Ascending aorta (tissue), 2 donors: ENCODE measurements at places on chromosomes 12 and 14.
A peak's percentile ranks its signal among the peaks of the same experiment; 100 is the strongest.

- DNase-seq: no peak
Observed at GRCh38 chr12:105047308-105047707, 37.0 kb downstream of the ALDH1L2 start.

DNA sequence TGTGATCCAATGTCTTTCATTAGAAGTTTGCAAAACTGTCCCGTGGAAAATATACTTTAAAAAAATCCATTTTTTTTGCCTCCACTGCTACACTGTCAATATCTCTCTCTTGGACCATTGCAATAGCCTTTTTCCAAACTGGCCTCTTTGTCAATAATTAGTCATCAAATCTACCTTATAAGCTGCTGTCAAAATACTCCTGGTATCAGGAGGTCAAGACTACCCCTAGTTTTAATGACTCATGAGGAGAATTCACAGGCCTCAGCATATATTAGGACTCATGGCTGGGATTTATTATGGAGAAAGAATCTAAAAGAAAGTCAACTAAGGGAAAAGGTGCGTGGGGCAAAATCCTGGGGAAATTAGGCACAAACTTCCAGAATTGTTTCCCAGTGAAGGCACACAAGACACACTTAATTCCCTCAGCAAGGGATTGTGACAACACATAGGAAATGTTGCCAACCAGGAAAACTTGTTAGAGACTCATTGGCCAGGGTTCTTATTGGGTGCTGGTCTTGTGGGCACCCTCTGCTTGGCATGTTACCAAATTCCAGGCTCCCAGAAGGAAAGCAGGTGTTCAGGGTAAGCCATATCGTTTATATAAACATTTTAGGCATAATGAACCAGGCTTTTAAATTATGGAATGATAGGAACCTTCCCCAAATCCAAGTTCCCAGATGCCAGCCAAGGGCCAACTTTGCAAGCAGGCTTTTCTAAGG lies 56.1 kb downstream of the TMEM117 start:
- no peak for DNase-seq

- DNase-seq: no peak
Observed at GRCh38 chr12:5044420-5045295, 979 bp downstream of the KCNA5 start.

DNA sequence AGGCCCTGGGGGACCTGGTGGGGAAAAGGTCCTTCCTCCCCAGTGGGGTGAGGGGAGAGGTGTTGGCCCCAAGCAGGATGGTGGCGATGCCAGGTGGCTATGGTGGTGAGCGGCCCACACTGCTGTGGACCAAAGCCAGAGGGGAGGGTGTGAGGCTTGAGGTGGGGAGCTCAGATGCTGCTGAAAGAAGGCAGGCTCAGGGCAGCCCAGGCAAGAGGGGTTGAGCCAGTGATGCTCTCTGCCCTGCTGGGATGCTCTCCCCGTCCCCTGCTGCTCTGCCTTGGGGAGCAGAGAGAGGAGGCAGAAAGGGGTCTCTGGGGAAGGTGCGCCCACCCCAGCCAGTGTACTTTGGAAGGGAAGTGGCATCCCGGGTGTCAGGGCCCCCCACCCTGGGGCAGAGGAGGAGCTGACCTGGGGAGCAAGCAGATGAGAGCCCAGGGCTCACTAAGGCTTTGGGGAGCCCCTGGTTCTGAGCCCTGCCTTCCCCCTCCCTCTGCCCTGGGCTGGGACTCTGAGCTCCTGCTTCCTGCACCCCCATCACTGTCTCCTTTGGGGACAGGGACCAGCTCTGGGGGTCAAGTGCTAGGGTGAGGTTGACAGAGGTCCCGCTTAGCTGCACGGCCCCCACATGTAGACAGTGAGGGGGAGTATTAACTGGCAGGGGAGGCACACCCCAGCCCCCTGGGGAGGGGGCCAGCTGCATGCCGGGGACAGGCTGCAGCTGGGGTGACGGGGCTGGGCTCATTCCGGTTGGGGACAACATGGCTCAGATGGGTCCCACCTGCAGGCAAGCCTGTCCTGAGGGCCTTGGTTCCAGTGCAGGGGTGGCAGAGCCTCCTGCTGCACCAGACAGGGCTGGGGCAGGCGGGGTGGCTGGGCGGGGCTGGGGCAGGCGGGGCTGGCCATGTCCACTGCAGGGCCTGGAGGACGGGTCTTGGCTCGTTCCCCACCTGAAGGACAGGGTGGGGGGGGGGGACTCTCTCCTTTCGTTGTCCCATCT lies 124.4 kb downstream of the KIF26A start:
- no peak for DNase-seq

DNA sequence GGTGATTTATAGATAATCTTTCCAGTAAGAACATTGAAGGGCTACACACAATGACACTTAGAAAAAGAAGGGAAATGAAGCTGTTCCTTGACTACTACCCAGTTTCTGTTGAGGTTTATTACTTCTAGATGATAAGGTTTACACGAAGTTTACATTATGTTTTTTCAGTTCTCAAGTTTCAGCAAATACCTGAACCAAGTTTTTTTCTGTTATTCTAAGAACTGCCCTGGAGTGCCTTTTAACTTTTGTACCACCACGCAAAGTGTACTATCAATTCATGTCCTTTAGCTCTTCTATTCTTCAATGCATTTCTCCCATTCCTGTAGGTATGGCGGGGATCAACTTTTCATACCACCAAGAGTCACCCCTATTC lies 5.8 kb downstream of the FBXL14 start:
- DNase-seq: no peak

- peak; percentile 69 for DNase-seq
Observed at GRCh38 chr12:15527201-15528080, 205.1 kb downstream of the PTPRO start.

DNA sequence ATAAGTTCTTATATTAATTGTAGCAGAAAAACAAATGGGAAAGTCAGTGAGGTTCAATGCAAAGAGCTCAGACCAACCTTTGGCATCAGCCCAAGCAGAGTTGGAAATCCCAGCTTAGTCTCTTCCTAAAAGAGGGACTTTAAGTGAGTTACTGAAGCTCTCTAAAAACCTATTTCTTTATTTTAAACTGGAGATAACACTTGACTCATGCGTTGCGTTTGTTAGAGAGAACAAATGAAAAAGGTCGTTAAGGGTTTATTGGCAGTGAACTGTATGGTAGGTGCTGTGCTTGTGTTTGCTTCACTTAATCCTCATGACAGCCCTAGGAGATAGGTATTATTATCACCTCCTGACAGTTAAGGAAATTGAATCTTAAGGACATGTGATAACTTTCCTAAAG lies 396.5 kb downstream of the RAD51B start:
- no peak for DNase-seq

DNA sequence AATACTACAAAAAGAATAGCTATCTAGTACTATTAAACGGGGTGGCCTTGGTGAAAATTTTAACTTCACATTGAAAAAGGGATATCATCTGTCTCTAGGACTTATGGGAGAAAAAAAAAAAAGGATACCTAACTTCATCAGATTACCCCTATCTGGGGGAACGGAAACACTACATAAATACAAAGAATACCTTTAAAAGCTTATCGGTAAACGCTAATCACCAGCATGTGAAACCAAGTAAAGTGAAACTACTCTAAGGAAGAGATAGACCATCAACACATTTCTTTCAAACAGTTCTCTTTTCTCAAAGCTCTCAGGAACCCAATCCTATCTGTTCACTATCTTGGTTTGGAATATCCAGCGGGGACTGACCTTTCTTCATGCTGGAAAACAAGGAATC lies 3.5 kb downstream of the KICS2 start:
- DNase-seq: no peak

- DNase-seq: no peak
Observed at GRCh38 chr12:40907115-40907527, 214.9 kb downstream of the CNTN1 start.

DNA sequence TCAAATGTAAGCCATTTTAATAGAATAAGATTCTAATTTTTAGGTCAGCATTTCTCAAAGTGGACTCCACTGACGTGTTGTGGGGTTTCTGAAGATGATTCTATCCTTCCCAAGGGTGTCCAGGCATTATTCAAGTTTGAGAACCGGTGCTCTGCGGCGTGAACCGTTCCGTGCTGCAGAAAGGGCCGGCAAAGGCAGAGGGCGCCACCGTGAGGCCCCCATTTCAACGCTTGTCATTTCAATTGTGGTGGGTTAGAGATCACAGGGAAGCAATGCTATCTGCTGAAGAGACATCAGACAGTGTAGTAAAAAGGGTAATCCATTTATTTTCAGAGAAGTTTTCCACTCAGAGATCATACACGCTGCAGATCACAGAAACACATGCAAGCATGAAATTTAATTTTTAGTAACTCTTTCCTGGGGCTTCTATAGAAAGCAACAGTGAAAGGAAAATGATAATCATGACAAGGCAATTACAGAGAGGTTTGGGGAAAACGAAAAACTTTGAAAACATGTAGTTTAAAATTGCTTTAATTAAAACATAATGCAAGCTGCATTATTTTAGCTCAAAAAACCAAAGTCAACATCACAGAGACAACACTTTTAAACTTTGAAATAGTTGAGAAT lies 201.7 kb downstream of the EXOC5 start:
- DNase-seq: no peak

DNA sequence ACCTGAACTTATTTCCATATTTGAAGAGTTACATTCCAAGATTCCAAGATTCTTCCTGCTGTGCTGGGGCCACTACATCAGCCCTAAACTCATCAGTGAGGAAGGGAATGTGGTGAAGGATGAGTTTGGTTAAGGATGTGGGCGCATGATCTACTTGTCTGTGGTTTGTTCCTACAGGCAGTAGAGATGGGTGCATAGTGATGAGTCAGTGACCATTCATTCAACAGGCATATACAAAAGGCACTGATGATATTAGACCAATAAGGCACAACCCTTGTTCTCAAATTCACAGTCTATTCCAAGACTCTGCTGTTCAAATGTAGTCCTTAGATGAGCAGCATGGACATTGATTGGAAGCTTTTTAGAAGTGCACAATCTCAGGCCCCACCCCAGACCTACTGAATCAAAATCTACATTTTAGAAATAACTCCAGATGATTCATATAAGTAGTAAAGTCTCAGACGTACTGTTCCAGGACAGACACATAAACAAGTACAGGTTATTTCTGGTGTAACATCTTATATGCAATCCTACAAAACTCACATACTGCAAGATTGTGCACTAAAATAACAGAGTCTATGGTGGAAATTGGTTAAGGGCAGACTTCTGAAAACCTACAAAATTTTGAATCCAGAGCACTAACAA lies 47.7 kb upstream of the MAP3K9 start:
- no peak for DNase-seq

DNA sequence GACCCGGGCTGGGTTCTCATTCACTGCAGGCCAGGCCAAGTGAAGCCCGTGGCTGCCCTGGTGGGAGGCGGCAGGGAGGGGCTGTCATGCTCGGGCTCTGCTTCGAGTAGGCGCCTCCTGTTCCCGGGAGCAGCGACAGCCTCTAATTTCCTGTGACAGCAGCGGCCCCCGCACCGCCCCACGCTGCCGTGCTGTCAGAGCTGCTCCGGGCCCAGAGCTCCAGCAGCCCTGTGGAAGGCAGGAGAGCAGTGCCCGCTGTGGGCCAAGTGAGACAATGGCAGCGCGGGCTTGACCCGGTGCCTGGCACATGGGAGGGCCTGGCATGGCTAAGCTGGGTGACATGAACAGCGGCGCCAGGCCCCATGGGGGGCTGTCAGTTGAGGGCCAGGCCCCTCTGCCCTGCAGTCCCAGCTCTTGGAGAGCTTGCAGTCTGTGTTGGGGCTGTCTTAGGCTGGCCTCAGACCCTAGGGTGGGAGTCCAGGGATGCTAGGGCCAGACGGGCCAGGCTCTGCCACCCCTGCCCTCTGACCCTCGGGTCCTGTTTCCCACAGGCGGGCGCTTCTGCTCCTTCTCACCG lies 5.1 kb downstream of the TRMT61A start:
- no peak for DNase-seq

- no peak for DNase-seq
Observed at GRCh38 chr12:65810036-65810435, 14.2 kb upstream of the HMGA2 start.

DNA sequence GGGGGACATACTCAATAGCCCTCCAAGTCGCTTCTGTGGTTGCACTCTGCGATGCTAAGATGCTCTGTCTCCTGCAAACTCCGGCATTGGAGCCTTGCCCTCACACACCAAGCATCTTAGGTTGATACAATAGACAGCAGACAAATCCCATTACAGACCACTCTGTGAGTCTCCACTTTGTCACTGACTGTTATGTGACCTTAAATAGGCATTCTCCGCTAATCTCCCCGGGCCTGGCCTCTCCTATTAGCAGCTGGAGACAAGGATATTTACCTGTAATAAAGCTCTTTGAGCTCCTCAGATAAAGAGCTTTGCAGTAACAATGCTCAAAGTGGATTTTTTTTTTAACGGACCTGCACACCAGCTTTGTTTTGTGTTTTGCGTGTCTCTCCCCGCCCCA lies 479.7 kb upstream of the TBX3 start:
- no peak for DNase-seq

- DNase-seq: no peak
Observed at GRCh38 chr12:800401-800800, 48.0 kb downstream of the WNK1 start.

GRCh38 chr14:75232597-75232996 lies 46.0 kb upstream of the FOS start:
- DNase-seq: no peak

DNA sequence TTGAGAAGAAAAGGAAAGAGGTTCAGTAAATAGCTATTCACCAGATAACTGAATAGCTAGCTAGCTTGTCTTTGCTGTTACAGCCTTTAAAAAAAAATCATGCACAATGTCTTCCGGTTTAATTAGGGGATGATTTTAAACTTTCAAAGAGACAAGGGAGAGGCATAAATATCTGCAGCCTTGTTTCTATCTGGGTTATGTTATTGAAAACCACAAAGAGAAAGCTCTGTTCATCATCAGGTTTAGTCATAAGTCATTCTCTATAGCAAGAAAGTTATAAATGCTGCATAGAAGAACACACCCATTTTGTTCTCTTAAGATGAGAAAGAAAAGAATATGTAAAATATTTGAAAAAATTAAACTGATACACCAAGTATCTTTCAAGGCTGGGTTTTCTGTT lies 1046.9 kb downstream of the AACS start:
- DNase-seq: no peak

DNA sequence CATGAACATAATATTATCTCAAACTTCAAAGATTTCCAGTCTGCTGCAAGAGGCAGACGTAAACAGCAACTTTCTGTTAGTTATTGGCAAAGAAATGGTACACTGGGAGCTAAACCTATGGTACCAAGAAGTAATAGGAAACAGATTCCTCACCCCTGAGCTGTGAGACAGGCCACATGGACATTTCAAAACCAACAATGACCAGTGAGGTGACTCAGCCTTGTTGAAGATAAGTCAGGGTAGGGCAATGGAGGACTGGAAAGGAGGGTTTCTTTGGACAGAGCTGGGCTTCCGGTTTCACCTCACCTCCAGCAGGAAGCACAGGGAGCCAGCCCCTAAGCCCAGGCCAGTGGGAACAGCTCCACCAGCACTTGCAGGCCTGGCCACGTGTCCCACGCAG lies 1320.5 kb downstream of the AACS start:
- no peak for DNase-seq

DNA sequence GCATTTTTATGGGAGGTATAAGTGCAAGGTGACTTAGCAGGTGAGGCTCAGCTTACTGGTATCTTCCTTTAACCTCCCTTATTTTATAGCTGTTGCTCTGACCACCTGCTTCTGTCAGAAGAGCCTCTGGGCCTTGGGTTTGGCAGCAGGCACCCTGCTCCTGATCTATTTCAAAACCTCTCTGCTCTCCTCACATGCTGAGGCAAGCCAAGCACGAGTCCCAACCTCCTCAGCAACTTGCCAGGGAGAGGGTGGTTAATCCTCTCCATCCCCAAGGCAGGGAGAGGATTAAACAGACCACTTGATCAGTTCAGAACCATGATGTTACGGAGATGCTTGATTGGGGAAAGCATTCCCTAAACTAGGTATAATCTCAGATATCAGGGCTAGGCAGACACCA lies 5.4 kb downstream of the PLEKHH1 start:
- DNase-seq: no peak
